ENCODE measurements at places on chromosomes 3 and 15.
A peak's percentile ranks its signal among the peaks of the same experiment; 100 is the strongest.

DNA sequence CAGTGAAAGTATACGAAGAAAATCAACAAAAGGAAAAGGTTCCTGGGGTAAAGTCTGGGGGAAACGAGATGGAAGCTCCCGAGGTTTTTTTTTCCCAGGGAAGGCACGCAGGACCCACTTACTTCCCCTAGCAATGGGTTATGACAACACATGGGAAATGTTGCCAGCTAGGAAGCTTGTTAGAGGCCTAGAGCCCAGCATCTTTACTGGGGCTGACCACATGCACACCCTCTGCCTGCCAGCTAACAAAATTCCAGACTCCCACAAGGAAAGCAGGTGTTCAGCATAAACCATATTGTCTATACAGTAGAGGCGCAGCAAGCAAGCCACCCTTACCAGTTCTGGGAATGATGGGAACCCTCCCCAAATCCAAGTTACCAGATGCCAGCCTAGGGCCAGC lies 258.8 kb upstream of the NR2E3 start:
- no peak overlapping the region for H3K27ac ChIP-seq
- no peak for DNase-seq
- H3K36me3 ChIP-seq: no peaks in the 10 kb centered on the region

DNA sequence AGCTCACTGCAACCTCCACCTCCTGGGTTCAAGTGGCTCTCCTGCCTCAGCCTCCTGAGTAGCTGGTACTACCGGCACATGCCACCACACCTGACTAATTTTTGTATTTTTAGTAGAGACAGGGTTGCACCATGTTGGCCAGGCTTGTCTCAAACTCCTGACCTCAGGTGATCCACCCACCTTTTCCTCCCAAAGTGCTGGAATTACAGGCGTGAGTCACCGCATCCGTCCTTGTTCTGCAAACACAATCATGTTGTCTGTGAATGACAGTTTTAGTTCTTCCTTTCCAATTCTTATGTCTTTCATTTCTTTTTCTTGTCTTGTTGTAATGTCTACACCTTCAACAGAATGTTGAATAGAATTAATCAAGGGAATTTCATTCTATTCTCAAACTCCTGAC lies 16.3 kb upstream of the SMCO1 start:
- H3K4me3 ChIP-seq: no peak overlapping the region
- no peaks in the 10 kb centered on the region for H3K36me3 ChIP-seq
- DNase-seq: no peak
- peaks cover 27% of the 10 kb centered on the region for H3K4me1 ChIP-seq

- DNase-seq: no peak
- no peaks in the 10 kb centered on the region for H3K36me3 ChIP-seq
- H3K27ac ChIP-seq: no peak overlapping the region
- H3K4me3 ChIP-seq: no peak overlapping the region
- H3K4me1 ChIP-seq: no peaks in the 10 kb centered on the region
Observed at GRCh38 chr3:146466604-146467003, 2.8 kb downstream of the PLSCR2 start.

- no peaks in the 10 kb centered on the region for H3K4me1 ChIP-seq
- no peak for DNase-seq
- H3K27ac ChIP-seq: no peak overlapping the region
- no peak overlapping the region for H3K4me3 ChIP-seq
- no peaks in the 10 kb centered on the region for H3K27me3 ChIP-seq
- H3K36me3 ChIP-seq: no peaks in the 10 kb centered on the region
Observed at GRCh38 chr3:60542995-60543394, 708.3 kb downstream of the FHIT start.

GRCh38 chr15:81766829-81767475 lies 278.9 kb downstream of the MEX3B start:
- H3K4me3 ChIP-seq: no peak overlapping the region
- H3K27me3 ChIP-seq: 0 out of 2 replicates have a peak, but pooled peaks cover 15% of the 10 kb centered on the region
- H3K27ac ChIP-seq: no peak overlapping the region
- no peaks in the 10 kb centered on the region for H3K36me3 ChIP-seq

DNA sequence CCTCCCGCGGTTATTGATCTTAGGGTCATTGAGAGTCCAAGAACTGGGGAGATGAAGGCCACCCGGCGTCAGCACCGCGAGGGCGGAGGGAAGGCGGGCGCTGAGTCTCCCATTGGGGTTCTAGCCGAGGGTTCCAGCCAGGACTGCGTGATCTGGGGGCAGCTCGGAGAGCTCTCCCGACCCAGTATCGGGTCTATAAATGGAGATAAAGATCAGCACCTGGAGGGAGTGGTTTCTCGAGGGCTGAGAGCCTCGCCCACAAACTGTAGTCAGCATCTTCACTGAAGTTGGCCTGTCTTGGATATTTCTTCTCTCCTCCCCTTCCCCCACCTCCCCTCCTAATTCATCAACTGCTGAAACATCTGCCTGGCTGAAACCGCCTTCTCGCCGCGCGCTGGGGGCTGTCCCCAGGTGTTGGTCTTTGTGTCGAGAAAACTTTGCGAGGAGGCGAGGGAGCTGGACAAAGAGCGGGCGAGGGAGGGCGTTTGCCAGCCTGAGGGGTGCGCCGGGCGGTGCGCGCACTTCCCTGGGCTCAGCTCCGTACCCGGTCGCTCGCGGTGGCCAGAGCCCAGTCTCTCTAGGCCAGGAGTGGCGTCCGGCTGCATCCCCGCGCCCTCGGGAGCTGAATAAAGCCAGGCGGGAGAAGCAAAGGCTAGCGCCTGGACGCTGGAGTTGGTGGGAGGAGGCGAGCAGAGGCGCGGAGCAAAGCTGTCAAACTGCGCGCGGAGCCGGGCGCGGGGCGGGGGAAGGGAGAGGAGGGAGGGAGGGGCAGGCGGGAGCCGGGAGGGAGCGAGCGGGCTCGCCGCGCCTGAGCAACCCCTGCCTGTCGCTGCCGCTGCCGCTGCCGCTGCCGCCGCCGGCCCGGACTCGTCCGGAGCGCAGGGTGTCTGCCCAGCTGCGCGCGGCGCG lies at the start of gene ST8SIA2:
Gene ST8SIA2 (plus strand): TSS at position 811 of the 909 bp plus-strand sequence. CDS start 184 bp downstream, outside the sequence.
- H3K4me3 ChIP-seq: no peak within 1 kb of the TSS
- H3K27ac ChIP-seq: no peak within 1 kb of the TSS
- H3K27me3 ChIP-seq: peaks cover 31% of the 10 kb centered on the region
- H3K36me3 ChIP-seq: no peaks in the 10 kb centered on the region
- no peak for DNase-seq

GRCh38 chr3:134974624-134975023 lies 179.6 kb downstream of the EPHB1 start:
- no peak for DNase-seq
- H3K36me3 ChIP-seq: no peaks in the 10 kb centered on the region
- H3K27me3 ChIP-seq: peaks cover 40% of the 10 kb centered on the region
- H3K27ac ChIP-seq: no peak overlapping the region
- H3K4me1 ChIP-seq: no peaks in the 10 kb centered on the region

GRCh38 chr3:176431038-176431418 lies 766.3 kb downstream of the TBL1XR1 start:
- no peaks in the 10 kb centered on the region for H3K27me3 ChIP-seq
- H3K27ac ChIP-seq: no peak overlapping the region
- no peak for DNase-seq
- H3K4me1 ChIP-seq: peaks cover 8% of the 10 kb centered on the region
- no peaks in the 10 kb centered on the region for H3K36me3 ChIP-seq

DNA sequence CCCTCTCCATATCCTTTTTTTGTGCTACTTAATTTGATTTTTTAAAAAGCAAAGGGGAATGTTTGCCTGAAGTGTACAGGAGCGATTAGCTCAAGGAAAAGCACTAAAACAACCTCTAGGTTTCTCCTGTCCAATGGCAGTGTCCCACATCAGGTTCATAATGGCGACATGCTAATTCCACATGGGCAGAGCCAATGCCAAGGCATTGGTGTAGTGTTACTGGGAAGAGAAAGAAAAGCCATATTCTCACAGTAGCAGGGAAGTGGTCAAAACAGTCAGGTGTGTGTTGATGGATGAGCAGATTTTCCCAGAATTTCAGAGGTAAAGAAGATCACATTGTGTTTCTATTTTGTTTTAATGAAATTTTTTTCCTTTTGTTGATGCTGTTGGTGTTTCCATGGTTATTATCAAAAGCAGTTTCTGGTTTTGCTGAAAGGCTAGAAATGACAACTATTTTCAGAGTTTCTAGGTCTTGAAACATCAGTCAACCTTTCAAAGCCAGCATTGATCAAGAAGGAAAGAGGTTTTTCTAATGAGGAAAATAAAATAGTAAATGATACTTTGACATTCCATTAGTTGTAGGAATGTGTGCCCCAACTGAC lies 65.2 kb downstream of the FNDC3B start:
- peaks cover 7% of the 10 kb centered on the region for H3K4me1 ChIP-seq
- H3K27ac ChIP-seq: no peak overlapping the region
- DNase-seq: no peak
- no peak overlapping the region for H3K4me3 ChIP-seq
- no peaks in the 10 kb centered on the region for H3K27me3 ChIP-seq

GRCh38 chr15:74194572-74195559 lies 7.7 kb downstream of the STRA6 start:
- no peaks in the 10 kb centered on the region for H3K36me3 ChIP-seq
- H3K4me3 ChIP-seq: no peak overlapping the region
- no peak overlapping the region for H3K27ac ChIP-seq
- no peak for DNase-seq
- H3K27me3 ChIP-seq: peaks cover 31% of the 10 kb centered on the region

GRCh38 chr15:27589260-27589659 lies 509.9 kb downstream of the OCA2 start:
- no peak for DNase-seq
- no peaks in the 10 kb centered on the region for H3K36me3 ChIP-seq
- no peak overlapping the region for H3K27ac ChIP-seq
- H3K4me1 ChIP-seq: no peaks in the 10 kb centered on the region
- H3K27me3 ChIP-seq: no peaks in the 10 kb centered on the region
- no peak overlapping the region for H3K4me3 ChIP-seq

- DNase-seq: no peak
- H3K27me3 ChIP-seq: no peaks in the 10 kb centered on the region
- H3K27ac ChIP-seq: no peak overlapping the region
- H3K4me1 ChIP-seq: peaks cover 10% of the 10 kb centered on the region
- H3K36me3 ChIP-seq: no peaks in the 10 kb centered on the region
- peak overlapping the region; percentile 53 for H3K4me3 ChIP-seq
Observed at GRCh38 chr15:40239693-40240618, 1.1 kb downstream of the PAK6 start.

- no peaks in the 10 kb centered on the region for H3K27me3 ChIP-seq
- DNase-seq: no peak
- H3K4me3 ChIP-seq: no peak overlapping the region
- no peak overlapping the region for H3K27ac ChIP-seq
- H3K36me3 ChIP-seq: no peaks in the 10 kb centered on the region
Observed at GRCh38 chr3:20320489-20320888, 134.5 kb upstream of the SGO1 start.

GRCh38 chr15:44598892-44599291 lies 61.9 kb downstream of the EIF3J start:
- no peak for DNase-seq
- no peak overlapping the region for H3K27ac ChIP-seq
- peaks cover 27% of the 10 kb centered on the region for H3K36me3 ChIP-seq
- no peaks in the 10 kb centered on the region for H3K4me1 ChIP-seq

- no peak overlapping the region for H3K27ac ChIP-seq
- no peaks in the 10 kb centered on the region for H3K4me1 ChIP-seq
- no peak overlapping the region for H3K4me3 ChIP-seq
- H3K36me3 ChIP-seq: no peaks in the 10 kb centered on the region
- DNase-seq: no peak
Observed at GRCh38 chr3:53478921-53479664, 15.3 kb upstream of the CACNA1D start.

GRCh38 chr15:93046120-93046519 lies 42.9 kb downstream of the RGMA start:
- DNase-seq: no peak
- H3K27me3 ChIP-seq: no peaks in the 10 kb centered on the region
- H3K27ac ChIP-seq: no peak overlapping the region
- H3K36me3 ChIP-seq: no peaks in the 10 kb centered on the region
- no peaks in the 10 kb centered on the region for H3K4me1 ChIP-seq

DNA sequence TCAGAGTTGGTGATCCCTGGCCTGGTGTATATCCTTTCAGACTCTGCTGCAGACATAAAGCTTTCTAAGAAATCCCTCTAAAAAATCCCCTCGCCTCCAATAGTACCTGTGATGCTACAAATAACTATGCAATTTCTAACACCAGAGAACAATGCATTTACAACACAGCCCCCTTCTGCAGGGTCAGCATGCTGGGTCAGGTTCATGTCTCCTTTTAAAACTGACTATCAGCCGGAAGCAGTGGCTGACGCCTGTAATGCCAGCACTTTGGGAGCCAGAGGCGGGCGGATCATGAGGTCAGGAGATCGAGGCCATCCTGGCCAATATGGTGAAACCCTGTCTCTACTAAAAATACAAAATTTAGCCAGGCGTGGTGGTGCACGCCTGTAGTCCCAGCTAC lies 77.0 kb upstream of the SPATA12 start:
- no peak for DNase-seq
- no peak overlapping the region for H3K4me3 ChIP-seq
- no peaks in the 10 kb centered on the region for H3K36me3 ChIP-seq
- no peaks in the 10 kb centered on the region for H3K27me3 ChIP-seq
- no peak overlapping the region for H3K27ac ChIP-seq

- no peak overlapping the region for H3K27ac ChIP-seq
- no peaks in the 10 kb centered on the region for H3K27me3 ChIP-seq
Observed at GRCh38 chr15:51260202-51260601, 78.2 kb downstream of the CYP19A1 start.

DNA sequence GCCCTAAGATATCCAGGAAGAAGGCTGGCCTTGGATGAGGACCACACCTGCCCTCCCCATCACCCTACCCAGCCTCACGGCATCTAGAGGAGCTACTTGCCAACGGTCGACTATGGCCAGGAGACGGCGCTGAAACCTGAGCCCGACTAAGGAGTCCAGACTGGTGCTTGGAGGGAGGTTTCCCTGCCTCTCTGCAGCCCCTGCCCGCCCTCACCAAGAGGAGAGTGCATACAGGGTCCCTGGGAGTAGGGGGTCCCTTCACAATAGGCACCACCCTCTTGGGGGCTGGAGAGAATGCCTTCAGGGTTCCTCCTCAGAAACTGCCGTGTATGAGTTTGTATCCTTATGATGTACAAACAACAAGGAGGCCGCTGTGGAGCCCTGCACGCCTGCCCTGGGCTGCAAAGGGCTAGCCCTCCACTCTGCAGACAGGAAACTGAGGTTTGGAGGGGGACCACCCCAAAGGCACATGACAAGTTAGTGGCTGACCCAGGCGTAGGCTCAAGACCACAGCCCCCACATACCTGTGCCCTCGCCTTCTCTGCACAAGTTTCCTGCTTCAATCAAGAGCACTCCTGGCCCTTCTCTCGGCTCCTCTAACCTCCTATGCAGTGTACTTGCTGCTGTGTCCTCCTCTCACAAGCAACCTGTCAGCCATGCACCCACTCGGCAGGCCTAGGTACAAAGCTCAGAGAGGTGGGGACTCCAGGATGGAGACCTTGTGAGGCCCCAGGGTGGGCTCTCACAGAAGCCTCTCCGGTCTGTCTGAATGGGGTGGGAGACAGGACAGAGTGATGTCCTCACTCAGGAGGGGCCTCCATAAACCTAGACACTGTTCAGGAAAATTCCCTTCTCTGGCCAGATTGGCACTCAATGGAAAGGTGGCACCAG lies 7.4 kb downstream of the KLF15 start:
- no peak for DNase-seq
- H3K4me1 ChIP-seq: no peaks in the 10 kb centered on the region
- H3K36me3 ChIP-seq: no peaks in the 10 kb centered on the region
- no peak overlapping the region for H3K4me3 ChIP-seq
- no peak overlapping the region for H3K27ac ChIP-seq

GRCh38 chr3:133758964-133759739 lies 13.0 kb downstream of the TF start:
- H3K4me3 ChIP-seq: no peak overlapping the region
- H3K27me3 ChIP-seq: peaks cover 25% of the 10 kb centered on the region
- no peaks in the 10 kb centered on the region for H3K4me1 ChIP-seq
- DNase-seq: no peak
